ENCODE measurements at places on chromosomes 6 and 20.

DNA sequence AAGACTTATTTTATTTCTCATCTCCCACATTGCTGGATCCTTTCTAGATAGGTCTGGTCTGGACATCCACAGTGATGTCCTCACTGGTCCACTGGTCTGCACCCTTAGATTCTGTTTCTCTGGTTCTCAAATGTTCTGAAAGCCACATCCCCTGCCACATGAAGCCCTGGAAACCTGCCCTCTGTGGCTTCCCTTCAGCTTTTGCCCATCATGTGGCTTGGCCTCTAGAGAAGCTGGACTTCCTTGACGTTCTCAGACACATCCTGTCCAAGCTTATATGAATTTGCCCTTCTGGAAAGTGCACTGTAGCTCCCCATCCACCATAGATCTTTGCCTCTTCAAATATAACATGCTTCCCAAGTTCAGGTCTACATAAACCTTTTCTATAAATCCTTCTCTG lies 18.5 kb downstream of the CST4 start:
- no peak for DNase-seq

DNA sequence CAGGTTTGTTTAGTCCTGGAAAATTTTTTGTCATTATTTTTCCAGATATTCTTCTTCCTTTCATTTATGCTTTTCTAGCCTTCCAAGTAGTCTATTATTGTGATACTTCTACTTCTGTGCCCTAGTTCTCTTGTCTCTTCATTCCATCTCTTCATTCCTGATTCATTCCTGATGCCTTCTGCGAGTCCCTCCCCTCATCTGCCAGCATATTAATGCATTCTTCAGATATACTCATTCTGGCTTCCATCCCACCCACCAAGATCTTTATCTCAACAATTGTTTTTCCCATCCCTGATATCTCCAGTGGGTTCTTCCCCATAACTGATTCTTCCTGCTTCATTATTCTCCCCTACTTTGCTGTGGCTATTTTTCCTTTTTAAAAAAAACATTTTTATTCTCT lies 35.2 kb downstream of the ALDH5A1 start:
- DNase-seq: no peak

- no peak for DNase-seq
Measured at GRCh38 chr6:57017841-57018240, 28.7 kb upstream of the KIAA1586 start.

- no peak for DNase-seq
Measured at GRCh38 chr6:143773506-143774150, 69.5 kb upstream of the LTV1 start.

- DNase-seq: no peak
Measured at GRCh38 chr6:53830366-53830765, 35.6 kb downstream of the LRRC1 start.

DNA sequence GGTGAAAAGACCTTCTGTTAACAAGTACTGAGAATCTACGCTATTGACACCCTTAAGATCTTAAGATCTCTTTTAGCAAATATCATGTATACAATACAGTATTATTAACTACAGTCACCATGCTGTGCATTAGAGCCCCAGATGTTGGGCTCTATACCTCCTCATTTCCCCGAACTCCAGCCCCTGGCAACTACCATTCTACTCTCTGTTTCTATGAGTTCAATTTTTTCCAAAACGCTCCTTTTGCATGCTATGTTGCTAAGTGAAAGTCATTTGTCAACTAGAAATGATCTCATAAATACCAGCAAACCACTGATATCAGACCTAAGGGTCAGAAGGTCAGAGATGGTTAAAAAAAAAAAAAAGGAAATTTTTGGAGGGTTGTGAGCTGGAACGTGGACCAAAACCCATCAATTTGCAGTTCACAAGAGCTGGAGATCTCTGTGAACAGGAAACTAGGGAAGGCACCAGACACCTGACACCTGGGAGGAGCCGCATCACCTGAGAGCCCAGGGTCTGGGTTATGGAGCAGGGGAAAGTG lies 122.0 kb upstream of the KCNK16 start:
- DNase-seq: no peak

DNA sequence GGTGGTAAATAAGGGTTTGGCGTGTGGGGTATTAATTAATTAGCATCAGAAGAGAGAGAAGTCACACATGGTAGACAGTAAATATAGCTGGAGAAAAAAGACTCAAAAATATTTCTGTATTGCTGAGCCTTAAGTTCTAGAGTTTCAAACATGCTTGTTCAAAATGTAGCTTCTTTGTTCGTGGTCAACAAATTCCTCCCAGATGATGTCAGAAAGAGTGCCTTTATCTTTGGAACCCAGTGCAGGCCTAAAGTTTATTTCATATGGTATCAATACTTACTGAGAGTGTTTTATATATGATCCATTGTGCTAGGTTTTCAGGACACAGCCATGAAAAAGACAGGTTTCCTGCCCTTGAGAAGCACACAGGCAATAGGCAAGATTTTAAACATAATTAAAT lies 18.3 kb downstream of the MARCKS start:
- DNase-seq: no peak

DNA sequence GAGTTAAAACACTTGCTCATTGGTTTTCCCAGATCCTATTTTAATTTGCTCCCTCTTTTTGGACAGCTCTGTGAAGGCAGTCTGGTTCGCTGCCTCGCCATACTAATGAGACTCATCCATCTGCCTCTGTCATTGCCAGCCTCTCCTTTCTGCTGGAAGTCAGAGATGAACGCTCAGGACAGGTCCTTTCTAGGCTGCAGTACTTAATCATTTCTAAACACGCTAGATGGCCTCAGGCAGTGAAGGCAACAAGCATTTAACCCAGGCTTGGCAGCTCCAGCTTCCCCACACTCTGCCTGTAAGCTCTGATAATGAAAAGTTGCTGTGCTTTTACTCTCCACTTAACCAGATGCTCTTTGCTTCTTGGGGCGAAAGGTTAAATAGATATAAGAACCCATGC lies 286.7 kb upstream of the POU3F2 start:
- DNase-seq: no peak

- DNase-seq: no peak
Measured at GRCh38 chr6:114135363-114135971, 164.5 kb upstream of the HDAC2 start.

DNA sequence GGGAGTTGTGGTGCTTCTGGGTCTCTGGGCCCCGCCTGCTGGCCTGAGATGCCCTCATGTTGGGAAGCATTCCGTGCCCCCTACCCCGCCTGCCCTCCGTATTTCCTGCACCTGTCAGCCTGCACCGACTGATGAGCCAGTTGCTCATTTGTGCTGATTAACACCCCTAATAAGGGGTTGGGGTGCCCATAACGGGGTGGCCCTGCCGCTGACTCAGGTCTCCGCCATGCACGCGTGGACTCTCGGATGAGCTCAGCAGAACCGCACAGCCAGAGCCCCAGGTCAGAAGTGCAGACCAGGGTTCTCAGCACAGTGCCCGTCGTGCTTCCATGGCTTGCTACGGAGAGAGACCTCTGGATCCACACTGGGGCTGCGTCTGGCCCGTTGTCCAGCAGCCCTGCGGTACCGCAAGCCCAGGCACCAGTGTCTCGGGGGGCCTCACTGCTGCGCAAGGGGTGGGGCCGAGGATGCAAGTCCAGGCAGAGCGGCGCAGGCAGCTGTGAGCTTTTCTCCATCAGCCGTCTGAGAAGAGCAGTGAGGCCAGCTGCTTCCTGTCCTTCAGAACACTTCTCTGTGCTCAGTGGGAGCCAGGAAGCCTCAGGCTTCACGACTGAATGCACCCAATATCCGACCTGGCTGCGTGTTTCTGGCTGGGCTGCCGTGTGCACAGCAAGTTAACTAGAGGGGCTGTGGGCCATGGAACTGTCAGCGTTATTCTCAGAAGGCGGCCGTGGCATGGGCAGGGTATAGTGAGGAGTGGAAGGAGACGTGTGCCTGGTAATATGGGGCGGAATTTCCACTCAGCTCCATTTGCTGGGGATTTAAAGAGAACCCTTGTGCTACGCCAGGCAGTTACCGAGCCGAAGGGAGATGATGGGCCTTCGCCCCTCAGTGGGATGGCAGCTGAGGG lies 18.6 kb downstream of the MTG2 start:
- DNase-seq: no peak

DNA sequence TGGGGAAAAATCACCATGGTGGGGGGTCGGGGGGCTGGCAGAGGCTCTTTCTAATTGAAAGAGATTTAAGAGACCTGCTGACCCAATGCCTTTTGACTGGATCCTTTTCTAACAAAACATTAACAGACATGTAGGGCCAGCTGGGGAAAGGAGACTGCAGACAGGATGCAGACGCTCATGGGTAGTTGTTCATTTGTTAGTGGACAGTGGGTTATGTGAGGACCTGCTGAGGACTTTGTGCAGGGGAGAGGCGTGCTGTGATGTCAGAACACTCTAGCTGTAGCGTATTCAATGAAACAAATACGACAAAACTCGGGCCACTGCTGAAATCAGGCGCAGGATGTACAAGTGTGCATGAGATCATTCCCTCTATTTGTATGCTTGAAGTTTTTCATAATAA lies 1.2 kb downstream of the IP6K3 start:
- DNase-seq: no peak

DNA sequence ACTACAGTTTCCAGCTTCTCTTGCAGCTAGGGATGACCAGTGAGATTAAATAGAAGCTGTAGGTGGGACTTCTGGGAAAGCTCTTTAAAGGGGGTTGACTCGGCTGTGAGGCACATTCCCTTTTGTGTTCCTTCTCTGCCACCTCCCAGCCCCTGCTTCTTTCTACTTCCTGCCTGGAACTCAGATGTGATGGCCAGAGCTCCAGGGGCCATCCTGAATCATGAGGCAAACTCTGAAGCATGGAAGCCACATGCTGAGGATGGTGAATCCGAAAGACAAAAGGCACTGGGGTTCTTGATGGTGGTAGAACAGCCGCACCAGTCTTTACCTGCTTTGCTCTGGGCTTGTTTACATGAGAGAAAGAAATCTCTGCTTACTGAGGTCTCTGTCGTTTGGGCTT lies 9.1 kb downstream of the CEBPB start:
- no peak for DNase-seq

DNA sequence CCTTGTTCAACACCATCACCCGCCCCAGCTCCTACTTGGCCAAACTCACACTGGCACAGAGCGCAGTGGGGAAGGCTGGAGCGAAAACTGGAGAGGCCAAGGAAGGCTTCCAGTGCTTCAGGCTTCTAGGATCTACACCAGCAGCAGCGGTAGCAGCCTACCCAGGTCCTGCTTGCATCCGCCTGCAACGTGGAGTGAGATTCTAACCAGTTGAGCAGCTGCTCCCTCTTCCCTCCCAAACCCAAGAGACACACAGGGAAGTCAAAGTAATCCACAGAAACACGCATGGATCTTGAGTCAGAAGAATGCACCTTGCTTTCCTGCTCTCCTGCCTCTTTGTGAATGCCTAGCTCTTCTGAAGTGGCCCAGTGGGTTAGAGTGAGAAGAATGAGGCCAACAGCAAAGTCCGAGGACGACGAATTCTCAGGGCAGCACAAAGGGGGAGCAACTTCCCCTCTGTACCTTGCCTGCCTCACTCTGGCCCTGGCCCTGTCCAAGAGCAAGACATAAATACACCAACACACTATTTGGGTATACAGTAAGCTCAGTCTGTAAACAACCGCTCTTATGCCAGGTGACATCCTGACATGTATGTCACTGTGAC lies 95.9 kb upstream of the FOXQ1 start:
- no peak for DNase-seq

- DNase-seq: no peak
Measured at GRCh38 chr6:117597755-117598154, 4.6 kb downstream of the GOPC start.

DNA sequence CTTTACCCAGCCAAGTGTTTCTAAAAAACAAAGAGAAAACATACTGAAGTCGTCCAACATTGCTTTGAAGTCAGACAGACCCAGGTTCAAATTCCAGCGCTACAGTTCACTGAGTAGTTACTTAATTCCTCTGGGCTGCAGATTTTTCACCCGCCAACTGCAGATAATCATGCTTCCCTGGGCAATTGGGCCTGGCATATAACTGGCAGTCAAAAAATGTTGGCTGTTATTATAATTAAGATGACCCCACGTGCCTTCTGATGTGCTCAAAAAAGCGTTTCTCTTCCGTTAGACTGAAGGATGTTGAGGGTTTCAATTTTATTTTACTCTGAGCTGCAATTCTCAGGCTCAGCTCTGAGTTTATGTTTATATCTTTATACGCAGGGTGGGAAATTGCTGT lies 156.1 kb upstream of the CITED2 start:
- DNase-seq: no peak

- peak; percentile 46 for DNase-seq
Measured at GRCh38 chr6:28597217-28597835, 71.6 kb downstream of the GPX5 start.

GRCh38 chr6:84061174-84061573 lies 27.6 kb downstream of the MRAP2 start:
- DNase-seq: no peak

DNA sequence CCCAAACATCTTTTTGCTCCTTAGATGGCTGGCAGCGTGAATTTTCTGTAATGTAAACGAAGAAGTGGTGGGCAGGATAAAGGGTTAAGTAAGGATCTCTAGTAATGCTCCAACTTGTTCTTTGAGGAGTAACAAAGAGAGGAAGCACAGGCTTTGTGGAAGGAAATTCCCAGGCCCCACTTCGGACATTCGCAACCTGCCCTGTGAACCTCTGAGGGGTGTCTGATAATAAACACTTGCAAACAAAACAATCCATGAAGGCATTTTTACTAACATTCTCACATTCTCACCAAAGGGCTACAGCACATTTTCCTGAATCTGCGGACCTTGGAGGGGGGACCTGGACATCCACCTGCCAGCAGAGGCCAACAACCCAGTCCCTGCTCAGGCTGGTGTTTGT lies 25.8 kb upstream of the ADGRF5 start:
- DNase-seq: no peak

- no peak for DNase-seq
Measured at GRCh38 chr20:16462711-16463110, 110.5 kb downstream of the KIF16B start.

- no peak for DNase-seq
Measured at GRCh38 chr6:147869869-147870268, 361.4 kb downstream of the SAMD5 start.

DNA sequence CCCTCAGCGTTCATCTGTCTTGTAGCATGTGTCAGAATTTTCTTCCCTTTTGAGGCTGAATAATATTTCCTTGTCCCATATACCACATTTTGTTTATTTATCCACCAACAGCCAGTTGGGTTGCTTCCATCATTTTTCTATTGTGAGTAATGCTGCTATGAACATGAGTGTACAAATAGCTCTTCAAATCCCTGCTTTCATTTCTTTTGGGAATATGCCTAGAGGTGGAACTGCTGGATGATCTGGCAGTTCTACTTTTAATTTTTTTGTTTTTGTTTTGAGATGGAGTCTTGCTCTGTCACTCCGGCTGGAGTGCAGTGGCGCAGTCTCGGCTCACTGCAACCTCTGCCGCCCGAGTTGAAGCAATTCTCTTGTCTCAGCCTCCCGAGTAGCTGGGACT lies 64.7 kb downstream of the SASH1 start:
- DNase-seq: no peak
